PC-9 (cell line): ENCODE measurements at places on chromosomes 16 and 17. TPM values are rescaled to one million over a fixed set of nuclear protein-coding genes. Genes with fewer than 3 reads are reported as not detected.

- H3K27ac ChIP-seq, result no peak overlapping the region
- H3K4me1 ChIP-seq, result no peaks in the 10 kb centered on the region
- H3K4me3 ChIP-seq, result no peak overlapping the region
- DNase-seq, result no peak
These were observed 17.2 kb downstream of the TMEM114 start for GRCh38 chr16:8572919-8573724.

DNA sequence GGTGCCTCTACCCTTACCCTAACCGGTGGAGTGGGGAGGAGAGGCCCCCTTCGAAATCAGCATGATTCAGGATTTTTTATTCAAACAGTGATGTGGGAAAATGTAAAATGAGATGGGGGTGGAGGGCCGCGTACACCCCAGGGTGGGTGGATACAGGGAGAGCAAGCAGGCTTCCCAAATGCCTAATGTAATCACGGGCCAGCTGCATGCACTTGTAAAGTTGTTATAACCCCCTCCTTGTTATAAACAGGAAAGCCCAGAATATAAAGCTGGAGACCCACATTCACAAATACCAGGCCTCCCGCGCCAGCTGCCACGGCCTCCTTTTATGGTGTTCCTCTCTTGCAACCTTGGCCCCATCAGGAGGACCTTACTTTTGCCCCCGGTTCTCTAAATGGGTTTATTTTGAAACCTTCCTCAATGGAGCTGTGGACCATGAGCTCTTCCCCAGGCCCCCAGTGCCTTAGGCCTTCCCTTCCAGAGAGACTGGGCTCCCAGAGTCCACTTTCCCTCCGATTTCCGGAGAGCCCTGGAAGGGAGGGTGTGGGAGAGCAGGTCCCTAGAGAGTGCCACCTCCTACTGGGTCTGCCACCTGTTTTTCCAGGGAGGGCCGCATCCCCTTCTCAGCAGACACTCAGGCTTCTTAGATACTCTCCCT is 906 bp upstream of the FOXL1 start:
- no peaks in the 10 kb centered on the region for H3K36me3 ChIP-seq
- peaks cover 77% of the 10 kb centered on the region for H3K27me3 ChIP-seq
- DNase-seq, result no peak

TAF1C gene
- 40.2 and 43.0 TPM in 2 replicates for total RNA-seq

DNA sequence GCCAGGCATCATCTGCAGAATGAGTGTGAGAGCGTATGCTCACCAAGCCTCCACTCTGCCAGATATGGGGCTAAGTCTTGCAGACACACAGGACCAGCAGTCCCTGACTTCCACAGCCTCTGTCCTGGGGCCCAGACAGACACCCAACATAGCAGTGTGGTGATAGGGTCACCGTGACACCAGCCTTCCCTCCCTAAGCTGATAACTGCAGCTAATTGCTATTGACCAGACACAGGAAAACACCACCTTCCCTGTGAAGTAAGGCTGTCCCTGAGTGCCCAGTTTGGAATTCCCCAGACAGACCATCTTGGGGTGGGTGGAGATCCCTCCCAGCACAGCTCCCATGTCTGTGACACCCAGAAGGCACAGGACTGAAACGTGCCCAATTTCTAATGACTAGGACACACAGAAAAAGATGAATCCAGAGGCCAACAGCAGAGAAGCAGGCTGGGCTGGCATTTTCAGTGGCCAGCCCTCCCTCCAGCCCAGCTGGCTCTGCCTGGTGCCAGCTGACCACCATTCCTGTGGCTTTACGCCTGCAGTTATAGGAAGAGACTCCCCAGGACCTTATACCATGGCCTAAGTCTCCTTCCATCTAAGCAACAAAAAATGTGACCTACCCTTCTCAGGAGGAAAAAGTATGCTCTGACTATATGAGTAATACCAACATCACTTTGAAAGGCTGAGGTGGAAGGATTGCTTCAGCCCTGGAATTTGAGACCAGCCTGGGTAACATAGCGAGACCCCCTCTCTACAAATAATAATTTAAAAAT is 30.3 kb downstream of the ATPAF2 start:
- DNase-seq, result peak; percentile 77
- no peaks in the 10 kb centered on the region for H3K27me3 ChIP-seq

GPR139 gene
- not detected in 2 replicates for total RNA-seq
